NCI-H1092 (cell line): ENCODE measurements at places on chromosomes 7 and 10.

DNA sequence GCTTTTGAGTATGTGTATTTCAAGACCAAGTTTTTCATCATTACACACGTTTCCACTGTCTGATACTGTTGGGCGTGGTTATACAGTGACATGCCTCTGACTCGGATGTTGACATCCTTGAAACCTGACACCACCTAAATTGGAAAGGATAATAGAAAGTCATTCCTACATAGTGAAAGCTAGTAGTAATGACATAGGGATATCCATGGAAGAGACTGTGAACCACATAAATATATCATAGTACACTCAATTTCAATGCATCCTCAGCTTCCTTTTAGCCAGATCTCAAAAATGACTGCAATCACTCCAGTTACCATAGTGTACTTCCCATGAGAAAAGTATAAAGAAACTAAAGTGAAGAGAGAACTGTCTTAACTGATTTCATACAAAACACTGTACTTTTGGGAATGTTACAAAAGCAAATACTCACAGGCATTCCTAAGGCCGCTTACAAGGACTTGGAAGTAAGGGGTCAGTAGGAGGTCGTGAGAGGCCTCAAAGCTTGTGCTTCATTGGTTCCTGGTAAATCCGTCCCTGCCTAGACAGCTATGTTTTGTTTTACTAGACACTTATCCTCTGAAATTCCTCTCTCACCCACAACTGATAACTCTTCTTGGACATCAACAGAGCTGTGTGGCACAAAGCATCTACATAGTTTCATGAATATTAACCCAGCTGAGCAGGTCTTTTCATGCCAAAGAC is 71.8 kb upstream of the VWDE start:
- DNase-seq = no peak

GRCh38 chr7:68411742-68412141 is 1186.5 kb upstream of the AUTS2 start:
- no peak for DNase-seq

- DNase-seq = no peak
Observed at GRCh38 chr7:51455513-51455912, 138.9 kb upstream of the COBL start.

- no peak for DNase-seq
Observed at GRCh38 chr7:54014765-54015164, 527.4 kb upstream of the VSTM2A start.

- DNase-seq = no peak
Observed at GRCh38 chr7:132183781-132184380, 392.4 kb downstream of the PLXNA4 start.

GRCh38 chr10:70890917-70891431 is 2.6 kb upstream of the PCBD1 start:
- DNase-seq = peak; percentile 6

- no peak for DNase-seq
Observed at GRCh38 chr7:64758151-64758550, 36.1 kb upstream of the ZNF138 start.

DNA sequence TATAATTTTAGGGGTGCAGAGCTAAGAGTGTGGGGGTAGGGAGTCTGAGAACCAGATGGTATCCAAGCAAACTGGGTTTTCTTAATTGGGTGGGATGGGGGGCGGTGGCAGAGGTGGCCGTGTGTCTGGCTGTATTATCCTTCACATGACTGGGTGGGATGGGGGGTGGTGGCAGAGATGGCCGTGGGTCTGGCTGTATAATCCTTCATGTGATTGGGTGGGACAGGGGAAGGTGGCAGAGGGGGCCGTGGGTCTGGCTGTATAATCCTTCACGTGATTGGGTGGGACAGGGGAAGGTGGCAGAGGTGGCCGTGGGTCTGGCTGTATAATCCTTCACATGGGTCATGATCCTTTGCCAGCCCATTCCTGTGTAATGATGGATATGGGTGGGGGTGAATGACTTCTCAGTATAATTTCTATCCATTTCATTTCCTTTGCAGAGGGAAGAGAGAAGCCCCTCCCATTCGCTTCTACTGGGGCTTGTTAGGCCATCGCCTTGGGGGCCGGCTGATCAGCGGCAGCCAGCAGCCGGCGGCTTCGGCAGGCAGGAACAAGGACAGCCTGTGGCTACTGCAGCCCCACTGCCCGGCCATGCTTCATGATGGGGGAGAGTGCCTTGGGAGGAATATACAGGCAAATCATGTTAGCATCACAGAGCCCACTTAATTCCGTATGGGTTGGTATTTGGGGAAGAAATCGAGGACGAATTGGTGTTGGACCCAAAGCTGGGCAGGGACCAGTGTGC is 179.6 kb upstream of the MKI67 start:
- DNase-seq = no peak

- DNase-seq = no peak
Observed at GRCh38 chr7:18873734-18874336, 243.6 kb downstream of the TWIST1 start.

DNA sequence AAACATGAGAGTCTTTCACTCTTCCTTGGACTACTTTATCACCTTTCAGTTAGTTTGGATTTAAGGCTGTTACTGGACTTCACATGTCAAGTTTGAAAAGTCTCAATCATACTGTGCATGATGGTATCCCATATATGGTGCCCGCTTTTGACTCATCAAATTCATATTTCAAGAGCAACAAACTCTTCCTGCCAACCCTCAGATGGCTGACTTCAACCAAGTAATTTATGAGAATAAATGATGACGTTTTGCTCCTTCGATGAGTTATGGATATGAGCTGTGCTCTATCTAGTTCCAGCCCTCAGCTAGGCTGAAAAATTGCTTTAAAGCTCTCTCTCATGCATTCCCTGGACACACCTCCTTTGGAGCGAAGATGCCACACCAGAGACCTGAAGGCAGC is 110.3 kb upstream of the RSU1 start:
- DNase-seq = no peak

- DNase-seq = no peak
Observed at GRCh38 chr7:74069086-74069541, 14.5 kb upstream of the LIMK1 start.

DNA sequence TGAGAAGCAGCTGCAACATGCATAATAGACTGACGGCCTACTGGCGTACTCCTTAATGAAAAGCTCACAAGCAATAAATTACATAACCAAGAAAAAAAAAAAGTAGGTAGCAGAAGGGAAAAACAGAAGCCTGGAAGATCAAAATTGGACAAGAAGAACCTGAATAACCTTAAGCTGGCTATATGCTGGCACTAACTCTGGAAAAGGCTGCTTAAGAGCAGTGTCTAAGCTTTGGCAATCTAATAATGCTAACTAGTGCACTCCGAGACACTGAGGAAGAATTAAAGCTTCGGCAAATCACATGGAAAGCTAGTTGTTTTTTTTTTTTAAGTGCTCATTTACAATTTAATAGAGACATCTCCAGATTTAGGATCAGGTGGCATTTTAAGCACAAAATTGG is 441.9 kb downstream of the PARD3 start:
- no peak for DNase-seq

- no peak for DNase-seq
Observed at GRCh38 chr7:124318721-124319450, 286.0 kb upstream of the TMEM229A start.

DNA sequence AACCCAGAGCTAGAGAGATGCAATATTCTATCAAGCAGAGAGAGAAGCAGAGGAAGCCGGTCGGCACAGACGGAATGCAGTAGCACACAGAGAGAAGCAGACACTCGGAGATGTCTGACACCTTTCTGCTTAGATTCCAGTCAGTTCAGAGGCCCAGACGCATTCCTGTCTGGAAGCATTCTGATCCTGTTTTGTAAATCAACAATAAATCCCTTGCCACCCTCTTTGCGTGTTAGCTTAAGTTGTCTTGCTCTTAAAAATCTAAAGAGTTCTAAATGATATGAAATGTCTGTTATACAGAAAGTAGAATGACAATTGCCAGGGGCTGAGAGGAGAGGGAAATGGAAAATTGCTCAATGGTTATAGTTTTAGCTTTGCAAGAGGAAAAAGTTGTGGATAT is 27.4 kb upstream of the ATRNL1 start:
- DNase-seq = no peak

- DNase-seq = no peak
Observed at GRCh38 chr10:35712486-35712885, 70.4 kb upstream of the FZD8 start.

DNA sequence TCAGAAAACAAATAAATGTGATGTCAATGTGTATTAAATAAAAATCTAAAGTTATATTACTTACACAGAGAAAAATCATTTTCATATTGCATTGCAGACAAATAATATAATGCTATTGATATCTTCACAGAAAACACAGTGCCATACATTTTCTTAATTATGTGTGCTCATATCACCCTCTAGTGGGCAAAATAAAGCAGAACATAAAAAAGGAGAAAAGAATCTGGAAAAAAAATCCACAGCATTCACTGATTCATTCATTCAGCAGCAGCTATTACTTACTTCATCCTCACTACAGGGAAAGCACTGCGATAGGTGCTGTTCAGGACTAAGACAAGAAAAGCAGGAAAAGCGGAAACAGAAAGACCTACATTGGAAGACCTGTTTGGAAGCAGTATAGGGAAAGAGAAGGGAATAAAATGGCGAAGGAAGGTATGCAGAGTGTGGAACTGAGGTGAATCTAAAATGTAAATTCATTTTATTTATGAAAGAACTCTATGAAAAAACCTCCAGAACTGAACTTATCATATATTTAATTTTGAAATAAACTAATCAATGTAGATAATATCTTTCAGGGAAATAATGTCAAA is 73.2 kb downstream of the POT1 start:
- DNase-seq = no peak

DNA sequence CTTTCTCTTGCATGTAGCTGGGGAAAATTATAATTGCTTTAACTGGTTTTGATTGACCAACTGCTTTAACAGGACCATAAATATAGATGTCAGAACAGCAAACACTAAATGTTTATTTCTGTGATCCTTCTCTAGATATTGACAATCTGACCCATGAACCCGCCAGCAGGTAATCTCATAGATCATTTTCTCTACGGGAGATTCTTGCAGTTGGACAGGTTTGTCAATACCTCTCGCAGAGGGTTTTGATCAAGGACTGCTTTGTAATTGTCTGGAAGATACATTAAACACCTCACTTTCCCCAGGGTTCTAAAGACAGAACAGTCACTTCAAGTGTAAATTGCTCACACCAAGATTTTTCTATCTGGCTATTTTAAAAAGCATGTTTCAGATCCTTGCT is 235.8 kb upstream of the RHOBTB1 start:
- no peak for DNase-seq

DNA sequence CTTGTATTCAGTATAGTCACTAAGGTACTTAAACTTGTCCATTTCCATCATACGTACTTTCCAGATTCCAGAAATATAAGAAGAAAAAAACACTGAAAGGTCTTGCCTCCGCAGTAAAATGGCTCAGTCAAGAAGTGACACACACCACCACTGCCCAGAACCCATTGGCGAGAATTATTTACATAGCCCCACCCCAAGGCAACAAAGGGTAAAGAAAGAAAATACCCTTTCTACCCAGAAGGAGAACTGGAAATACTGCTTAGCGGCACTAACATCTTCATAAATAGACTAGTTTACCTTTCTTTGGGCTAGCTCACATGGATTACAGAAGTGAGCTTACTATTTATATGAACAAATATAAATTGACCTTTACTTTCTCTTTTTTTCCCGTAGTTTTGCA is 194.0 kb downstream of the PPP1R9A start:
- DNase-seq = no peak

- no peak for DNase-seq
Observed at GRCh38 chr10:125661941-125662515, 20.9 kb downstream of the TEX36 start.

DNA sequence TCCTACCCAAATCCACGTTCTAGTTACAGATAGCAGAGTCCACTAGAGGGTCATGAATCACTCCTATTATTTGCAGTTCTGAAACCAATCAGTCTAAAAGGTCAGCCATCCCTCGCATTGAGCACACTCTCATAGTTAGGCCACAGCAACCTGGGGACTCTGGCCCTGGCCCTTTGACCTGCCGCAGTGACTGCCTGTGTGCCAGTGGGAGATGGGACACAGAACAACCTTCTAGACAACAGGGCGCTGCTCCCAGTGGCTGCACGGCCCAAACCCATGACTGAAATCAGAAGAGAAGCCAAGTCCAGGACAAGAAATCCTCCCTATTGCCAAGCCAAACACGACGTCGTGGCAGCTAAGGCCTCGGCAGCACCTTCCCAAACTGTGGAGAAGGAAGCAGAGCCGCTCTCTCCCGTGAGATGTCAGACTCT is 158.5 kb downstream of the HERPUD2 start:
- DNase-seq = no peak

DNA sequence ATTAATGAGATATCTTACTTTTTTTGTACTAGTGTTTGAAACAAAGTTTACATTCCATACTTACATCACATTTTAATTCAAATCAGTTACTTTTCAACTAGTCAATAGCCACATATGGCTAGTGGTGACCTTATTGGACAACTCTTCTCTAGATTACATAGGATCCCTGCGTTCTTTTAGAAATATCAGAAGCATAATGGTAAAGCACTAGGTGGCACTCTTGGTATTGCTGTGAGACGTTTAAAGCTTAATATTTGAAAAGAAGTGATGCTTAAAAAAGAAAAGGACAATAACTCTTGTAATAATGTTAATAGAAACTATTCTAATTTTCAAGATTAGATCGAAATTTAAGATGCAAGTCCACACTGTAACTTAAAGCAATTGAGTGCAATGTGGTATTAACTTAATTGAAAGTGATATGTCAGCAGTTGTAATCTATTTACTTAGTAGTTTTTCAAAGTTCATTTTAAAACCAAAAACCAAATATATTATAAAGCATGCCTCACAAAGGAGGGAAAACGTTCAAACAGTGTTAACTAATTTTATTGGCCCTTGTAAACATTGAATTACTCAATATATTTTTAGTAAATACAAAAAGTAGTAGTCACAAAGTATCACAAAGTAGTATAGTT is 339.1 kb downstream of the ATRNL1 start:
- no peak for DNase-seq

DNA sequence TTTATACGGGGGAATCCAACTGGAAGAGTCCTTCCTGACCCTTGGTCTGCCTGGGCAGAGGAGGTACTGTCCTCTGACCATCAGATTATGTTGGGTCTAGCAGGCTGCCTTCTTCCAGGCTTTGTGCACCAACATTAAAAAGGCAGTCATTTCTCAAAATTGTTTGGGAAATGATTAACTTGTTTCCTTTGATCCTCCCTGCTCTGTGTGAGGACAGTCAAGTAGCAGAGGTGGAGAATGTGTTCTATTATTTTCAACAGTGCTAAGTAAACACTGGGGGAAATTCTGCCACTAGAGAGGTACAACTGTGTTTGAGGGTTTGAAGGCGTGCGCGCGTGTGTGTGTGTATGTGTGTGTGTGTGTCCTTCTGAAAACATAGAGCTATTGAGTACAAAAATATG is 20.6 kb downstream of the ACSL5 start:
- no peak for DNase-seq

DNA sequence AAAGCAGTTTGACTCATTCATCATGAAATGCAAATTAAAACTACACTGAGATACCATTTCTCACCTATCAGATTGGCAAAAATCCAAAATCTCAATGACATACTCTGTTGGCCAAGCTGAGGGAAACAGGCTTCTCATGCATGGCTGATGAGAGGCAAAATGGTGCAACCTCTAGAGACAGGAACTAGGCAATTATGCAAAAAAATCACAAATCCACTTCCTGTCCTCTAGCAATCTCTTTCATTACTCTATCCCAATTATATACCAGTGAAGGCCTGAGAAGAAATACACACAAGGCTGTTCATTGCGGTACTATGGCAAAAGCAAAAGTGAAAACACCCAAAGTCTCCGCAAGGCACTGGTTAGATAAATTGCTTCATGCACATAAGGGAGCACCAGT is 25.9 kb upstream of the PTPRN2 start:
- peak; percentile 38 for DNase-seq
